Gastroesophageal sphincter (tissue), 4 donors: ENCODE measurements at places on chromosomes 1 and 21. TPM values are rescaled to one million over a fixed set of nuclear protein-coding genes. Genes with fewer than 3 reads are reported as not detected.

The HENMT1 gene
- total RNA-seq = 2.5 TPM

The FCRL6 gene
- total RNA-seq = 0.62 TPM

The CD84 gene
- 3.7 TPM for total RNA-seq

DNA sequence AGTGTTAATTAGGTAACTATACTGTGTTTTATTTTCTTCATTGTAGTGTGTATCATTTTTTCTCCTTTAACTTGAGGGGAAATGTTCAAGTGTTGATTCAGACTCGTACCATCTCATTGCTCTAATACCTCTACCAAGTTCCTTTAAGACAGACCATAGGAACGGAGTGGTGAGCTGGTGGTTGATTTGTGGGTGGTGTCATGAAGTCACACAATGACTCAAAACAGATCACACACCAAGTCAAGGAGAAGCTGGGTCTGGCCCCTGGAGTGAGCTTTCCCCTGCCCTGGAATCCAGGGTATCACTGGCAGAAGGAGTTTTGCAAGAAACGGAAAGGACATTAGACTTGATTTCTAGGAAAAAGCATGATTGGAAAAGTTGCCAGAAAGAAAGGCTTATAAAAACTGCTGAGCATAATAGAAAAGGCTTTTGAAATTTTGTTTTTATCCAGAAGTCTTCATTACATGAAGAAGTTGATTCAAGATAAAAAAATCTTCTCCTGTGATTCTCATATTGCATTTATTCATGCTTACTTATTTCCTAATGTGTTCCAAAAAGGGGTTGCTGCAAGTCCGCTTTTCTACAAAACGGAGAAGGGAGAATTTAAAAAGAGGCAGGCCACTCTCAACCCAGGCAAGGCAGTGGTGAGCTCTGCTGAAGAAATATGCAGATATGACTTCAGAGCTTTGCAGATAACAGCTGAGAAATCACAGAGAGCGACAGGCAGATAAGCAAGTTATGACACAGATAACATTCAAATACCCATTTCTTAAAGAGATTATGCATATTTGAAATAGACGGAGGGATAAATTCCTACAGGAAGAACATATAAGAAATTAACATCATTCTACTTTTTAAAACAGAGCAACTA, 79.7 kb downstream of the TBX19 start:
- peak; percentile 43 for ATAC-seq

DNA sequence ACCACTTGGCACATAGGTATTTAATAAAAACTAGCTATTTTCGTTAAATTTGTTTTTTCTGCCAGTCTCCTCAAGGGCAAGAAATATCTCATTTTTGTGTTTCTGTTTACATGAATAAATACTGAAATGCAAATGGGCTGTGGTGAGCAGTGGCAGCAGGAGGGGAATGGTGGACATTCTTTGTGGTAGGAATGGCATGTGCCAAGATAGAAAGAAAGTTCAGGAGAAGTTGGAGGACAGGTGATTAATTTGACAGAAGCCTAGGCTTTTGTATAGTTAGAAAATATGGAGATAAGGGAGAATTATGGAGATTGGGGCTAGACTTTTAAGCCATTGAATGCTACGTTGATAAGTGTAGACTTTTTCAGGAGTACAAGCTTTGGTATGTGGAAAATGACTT, 8.6 kb downstream of the RAP1A start:
- ATAC-seq = no peak

- no peak for ATAC-seq
Measured at GRCh38 chr1:19454265-19455146, 30.8 kb downstream of the CAPZB start.

- peak; percentile 51 for ATAC-seq
Measured at GRCh38 chr1:218164111-218164929, 120.8 kb upstream of the RRP15 start.

DNA sequence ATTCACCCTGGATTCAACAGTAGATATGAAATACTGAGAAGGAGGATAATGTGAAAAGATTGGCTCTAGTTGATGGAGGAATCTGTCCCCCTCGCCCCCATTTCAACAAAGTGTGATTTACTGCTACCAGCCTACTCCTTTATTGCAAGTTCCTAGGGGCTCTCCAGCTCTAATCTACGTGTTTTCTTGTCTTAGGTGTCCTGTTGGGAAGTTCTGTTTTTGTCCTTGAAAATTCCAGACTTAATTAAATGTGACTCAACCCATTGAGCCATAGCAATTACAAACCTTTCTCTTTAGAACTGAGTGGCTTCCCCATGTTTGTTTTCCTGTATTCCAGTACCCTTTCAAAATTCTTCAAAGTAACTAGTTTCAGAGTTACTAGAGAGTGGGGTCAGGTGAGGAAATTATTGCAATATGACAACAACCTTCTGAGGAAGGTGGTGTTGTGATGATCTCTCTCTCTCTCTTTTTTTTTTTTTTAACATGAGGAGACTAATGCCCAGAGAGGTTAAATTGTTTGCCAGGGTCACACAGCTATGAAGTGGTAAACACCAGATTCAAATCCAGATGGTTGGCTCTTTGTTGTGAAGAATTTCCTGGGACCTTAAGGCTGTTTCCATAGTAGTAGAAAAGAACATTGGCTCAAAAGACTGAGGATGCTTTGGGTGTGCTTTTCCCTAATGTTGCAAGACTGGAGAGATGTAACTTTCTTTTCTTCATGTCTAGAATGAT, 3.5 kb downstream of the RGL1 start:
- ATAC-seq = no peak

DNA sequence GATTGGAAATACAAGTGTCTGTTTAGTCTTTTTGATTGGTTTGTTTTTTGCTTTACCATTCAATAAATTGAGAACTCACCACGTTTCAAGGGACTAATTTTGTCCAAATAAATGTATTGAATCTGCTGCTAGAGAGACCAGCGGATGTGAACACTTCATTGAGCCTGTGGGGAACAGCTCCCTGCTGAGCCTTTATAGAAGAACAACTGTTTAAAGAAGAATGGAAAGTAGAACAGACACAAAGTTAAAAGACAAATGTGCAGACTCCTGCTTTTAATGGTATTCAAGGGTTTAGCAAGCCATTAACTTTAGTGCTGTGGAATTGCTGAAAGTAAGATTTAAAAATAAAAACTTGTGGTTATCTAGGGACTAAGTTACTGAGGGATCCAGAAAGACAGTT, 817.7 kb upstream of the B3GALT2 start:
- no peak for ATAC-seq

- peak; percentile 88 for ATAC-seq
Measured at GRCh38 chr1:46174448-46175231, at the start of gene TSPAN1. Gene TSPAN1, plus strand, starts transcription at chr1:46175087. Its CDS starts 6,021 bp downstream, at chr1:46181108.

- ATAC-seq = no peak
Measured at GRCh38 chr1:204634260-204634910, 51.2 kb downstream of the LRRN2 start.
